ENCODE measurements at places on chromosomes 12 and 14.

GRCh38 chr12:95116773-95117172, 43.4 kb upstream of the NR2C1 start:
- no peak for DNase-seq

- no peak for DNase-seq
Observed at GRCh38 chr14:48382961-48383360, 707.6 kb upstream of the MDGA2 start.

DNA sequence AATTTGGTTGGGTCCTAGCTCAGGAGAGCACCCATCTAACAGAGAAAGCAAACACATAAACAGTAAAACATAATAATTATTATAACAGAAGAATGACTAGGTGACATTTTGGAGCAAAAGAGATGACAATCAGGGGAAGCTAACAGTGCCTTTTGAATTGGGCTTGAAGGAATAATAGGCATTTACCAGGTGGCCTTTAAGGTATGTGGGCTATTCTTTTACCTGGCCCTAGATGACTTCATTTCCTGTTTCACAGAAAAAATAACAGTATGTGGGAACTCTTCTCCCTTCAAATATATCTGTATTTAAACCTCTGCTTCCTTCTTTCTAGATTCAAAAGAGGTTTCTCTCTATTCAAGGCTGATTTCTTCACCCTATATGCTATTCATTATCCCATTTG, 3.8 kb downstream of the IRAK4 start:
- no peak for DNase-seq

GRCh38 chr12:116040402-116040801, 237.1 kb downstream of the MED13L start:
- DNase-seq: no peak

- DNase-seq: no peak
Observed at GRCh38 chr12:5402009-5402935, 29.6 kb upstream of the NTF3 start.

GRCh38 chr12:113230315-113231234, 9.3 kb downstream of the TPCN1 start:
- no peak for DNase-seq

- DNase-seq: peak; percentile 60
Observed at GRCh38 chr14:22472935-22473854, 115.8 kb downstream of the DAD1 start.

GRCh38 chr14:77867476-77867875, 67.6 kb downstream of the ADCK1 start:
- no peak for DNase-seq

DNA sequence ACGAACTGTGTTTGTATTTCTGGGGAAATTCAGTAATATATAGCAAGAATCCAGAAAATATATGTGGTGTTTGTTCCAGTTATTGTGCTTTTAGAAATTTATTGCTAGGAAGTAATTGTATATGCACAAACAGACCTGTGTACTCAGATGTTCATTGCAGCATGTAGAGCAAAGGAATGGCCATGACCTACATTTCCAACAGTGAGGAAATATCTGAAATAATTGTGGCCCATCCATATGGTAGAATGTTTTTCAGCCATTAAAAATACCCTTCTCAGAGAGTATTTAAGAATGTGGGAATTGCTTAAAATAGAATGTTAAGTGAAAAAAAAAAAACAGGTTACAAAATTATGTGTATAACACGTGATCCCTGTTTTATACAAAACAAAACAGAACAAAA, 77.3 kb downstream of the TMX1 start:
- no peak for DNase-seq

GRCh38 chr12:42560977-42561376, 28.6 kb downstream of the PRICKLE1 start:
- DNase-seq: no peak

GRCh38 chr12:14239350-14239934, 126.0 kb upstream of the ATF7IP start:
- peak; percentile 75 for DNase-seq

- no peak for DNase-seq
Observed at GRCh38 chr12:76713986-76714385, 49.9 kb upstream of the ZDHHC17 start.

- DNase-seq: no peak
Observed at GRCh38 chr14:65019944-65020566, 33.4 kb downstream of the FNTB start.

- peak; percentile 59 for DNase-seq
Observed at GRCh38 chr14:95098984-95099599, 58.2 kb downstream of the DICER1 start.

DNA sequence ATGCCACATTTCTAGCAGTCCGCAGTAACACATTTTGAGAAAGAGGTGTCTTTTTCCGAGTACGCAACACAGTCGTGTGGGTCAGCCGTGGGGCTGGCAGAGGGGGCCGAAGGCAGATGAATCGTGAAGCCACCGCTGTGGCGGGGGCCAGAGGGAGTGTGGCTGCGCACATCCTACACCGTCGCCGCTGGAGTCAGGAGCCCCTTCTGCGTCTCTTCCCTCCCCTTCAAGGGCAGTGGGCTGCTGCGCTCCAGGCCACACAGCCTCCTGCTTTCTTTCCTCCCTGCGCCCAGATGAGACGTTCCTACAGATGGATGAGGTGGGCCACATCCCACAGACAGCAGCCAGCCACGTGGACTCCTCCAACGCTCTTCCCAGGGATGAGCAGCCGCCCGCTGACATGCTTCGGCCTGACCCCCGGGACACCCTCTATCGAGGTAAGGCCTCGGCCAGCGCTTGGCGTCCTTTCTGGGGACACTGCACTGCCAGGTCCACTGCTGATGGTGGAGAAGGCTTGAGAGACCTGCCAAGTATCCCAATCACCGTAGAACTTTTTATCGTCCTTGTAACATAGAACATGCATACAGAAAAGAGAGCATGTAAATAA, 89.8 kb downstream of the B4GALNT3 start:
- no peak for DNase-seq

- DNase-seq: peak; percentile 76
Observed at GRCh38 chr12:113515082-113515856, 43.6 kb upstream of the LHX5 start.

DNA sequence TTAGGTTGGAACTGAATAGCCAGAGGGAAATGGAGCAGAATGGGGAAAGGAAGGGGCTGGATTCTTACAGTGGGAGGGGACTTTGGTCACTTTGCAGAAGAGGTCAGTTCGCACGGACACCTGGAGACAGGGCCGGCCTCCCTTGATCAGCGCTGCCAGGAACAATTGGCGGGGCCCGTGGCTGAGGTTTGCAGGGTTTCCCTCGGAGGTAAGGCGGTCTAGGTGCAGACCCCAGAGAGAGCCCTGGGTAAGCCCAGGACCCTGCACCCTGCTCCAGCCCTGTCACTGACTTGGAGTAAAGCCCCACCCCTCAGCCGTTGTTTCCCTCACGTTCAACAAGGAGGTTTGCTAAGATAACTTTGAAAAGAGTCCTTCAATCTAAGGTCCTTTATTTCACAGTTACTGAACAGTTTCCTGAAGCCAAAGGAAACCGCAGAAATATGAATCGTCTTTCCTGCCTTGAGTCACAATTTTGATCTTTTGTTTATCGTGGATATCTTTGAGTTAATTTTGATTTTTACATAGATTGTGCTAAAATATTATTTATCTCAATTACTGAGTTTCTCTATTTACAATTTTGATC, 231.4 kb upstream of the RTL1 start:
- DNase-seq: peak; percentile 37

- DNase-seq: no peak
Observed at GRCh38 chr14:97113339-97113738, 316.2 kb downstream of the VRK1 start.

- DNase-seq: no peak
Observed at GRCh38 chr12:122851820-122852219, 16.6 kb downstream of the HIP1R start.

DNA sequence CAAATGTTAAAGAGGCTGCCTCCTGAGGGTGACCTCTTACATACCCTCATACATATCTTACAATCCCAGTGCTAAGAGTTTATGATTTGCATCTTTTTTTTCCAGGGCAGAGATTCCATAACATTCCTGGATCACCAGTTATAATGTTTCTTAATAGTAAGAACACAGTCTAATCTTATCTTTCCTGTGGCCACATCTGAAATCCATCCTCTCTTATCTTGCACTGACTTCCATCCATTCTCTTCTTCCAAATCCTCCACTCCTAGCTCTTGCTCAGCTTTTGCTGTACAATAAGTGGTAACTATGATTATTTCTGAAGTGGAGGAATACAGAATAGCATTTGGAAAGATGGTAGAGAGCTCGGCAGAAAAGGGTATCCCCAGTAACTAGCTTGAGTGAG, 6.3 kb downstream of the CALCOCO1 start:
- no peak for DNase-seq

DNA sequence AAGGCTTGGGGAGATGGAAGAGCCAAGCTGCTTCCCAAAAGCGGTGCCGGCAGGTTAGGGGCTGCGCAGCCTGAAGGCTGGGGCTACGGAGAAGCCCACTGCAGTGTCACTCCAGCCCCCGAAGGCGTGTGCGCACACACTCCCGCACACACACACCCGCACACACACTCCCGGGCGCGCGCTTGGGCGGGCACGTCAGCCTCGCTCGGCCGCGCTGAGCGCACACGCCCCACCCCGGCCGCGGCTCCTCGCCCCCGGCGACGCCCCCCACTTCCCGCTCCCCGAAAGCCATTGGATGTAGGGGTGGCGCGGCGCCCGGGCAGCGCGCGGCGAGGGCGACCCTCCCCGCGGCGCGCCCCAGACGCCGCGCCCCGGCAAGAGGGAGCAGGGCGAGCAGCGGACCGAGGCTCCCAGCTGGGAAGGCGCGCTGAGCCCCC, at the start of gene KCNK10:
KCNK10 (minus strand) TSS at position 184 of the 437 bp plus-strand sequence. CDS start 471 bp downstream, outside the sequence.
- peak; percentile 65 for DNase-seq
